ENCODE measurements at places on chromosomes 6 and 20. TPM values are rescaled to one million over a fixed set of nuclear protein-coding genes. Genes with fewer than 3 reads are reported as not detected.
A peak's percentile ranks its signal among the peaks of the same experiment; 100 is the strongest.

SERPINB1 gene
- polyA plus RNA-seq = 14.4 TPM

VWA7 gene
- 2.5 TPM for polyA plus RNA-seq

GRCh38 chr6:76683985-76684384 is 611.5 kb upstream of the IMPG1 start:
- no peak for DNase-seq

DNA sequence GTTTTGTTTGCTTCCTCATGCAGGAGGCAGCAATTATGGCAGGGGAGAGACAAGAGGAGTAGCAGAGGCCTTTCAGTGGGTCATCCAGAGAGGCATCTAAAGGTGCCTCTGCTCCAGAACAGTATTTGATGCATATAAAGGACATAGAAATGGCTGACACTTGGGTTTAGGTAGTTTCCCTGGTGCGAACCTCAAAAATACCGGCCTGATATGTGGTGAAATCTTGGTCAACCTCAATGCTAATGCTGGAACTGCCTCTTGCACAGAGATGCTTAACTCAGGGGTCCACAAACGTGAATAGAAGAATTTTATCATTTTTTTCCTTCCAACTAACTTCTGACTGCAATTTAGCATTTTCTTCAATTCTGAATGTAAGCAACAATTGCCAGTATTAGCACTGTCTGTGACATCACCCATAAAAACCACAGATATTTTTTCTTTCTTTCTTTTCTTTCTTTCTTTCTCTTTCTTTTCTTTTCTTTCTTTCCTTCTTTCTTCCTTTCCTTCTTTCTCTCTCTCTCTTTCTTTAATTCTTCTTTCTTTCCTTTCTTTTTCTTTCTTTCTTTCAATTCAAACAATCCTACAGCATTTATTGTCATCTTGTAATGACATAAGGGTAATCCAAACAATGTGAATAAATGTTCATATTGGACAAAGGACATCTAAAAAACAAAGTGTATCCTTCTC is 180.0 kb upstream of the UST start:
- no peak for DNase-seq

SLC35F1 gene
- 1.3 TPM for polyA plus RNA-seq

DNA sequence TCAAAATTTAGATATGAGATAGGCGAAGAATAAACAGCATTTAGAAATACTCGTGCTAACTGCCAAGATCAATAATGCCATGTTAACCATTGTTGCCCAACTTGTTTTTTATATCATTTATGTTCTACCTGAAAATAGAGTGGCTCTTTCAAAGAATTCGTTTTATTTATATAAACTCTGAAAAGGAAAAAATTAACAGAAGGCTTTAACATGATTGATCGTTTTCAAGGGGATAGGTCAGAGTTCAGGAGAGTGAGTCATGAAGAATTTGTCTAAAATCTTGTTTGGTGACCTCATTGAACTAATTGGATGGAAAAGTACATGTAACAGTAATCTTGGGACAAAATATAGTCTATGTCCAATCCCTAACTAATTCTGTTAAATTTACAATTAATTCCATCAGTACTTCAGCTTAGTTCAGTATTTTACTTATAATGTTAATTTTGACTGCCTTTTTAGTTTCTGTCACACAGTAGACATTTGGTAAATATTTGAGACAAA is 11.1 kb upstream of the ELOVL2 start:
- DNase-seq = no peak

CLDN20 gene
- 0.54 TPM for polyA plus RNA-seq

DNA sequence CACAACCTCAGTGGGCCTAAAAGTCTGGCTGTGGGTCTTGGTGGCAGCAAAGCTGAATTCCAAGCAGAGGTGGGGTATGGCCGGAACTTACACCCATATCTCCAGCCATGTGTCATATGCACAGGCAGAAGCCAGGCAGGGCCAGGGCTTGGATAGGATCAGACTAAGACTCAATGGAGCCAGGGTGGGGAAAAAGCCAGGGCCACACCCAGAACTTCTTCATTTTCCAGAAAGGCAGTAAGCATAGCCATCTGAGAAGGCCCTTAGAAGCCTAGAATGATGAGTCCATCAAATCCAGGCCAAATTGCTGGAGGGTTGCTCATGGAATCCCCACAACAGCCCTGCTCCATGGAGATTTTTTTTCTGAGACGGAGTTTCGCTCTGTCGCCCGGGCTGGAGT is 116.2 kb upstream of the SRSF6 start:
- no peak for DNase-seq

NDRG3 gene
- 15.8 TPM for polyA plus RNA-seq

SLA2 gene
- 0.13 TPM for polyA plus RNA-seq

DNA sequence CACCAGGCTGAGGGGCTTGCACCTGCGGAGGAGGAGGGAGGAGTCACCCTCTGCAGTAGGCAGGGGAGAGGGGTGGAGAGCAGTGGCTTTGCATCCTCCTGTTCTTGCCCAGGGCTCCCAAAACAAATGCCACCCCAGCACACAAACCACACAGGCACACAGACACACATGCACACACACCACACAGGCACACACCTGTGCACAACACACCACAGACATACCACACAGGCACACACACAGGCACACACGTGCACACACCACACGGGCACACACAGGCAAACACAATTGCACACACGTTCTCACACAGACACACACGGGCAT is 26.6 kb downstream of the YTHDF1 start:
- no peak for DNase-seq

GRCh38 chr6:32941214-32941768 is 463 bp upstream of the HLA-DMB start:
- no peak for DNase-seq

HCK gene
- 5.0 TPM for polyA plus RNA-seq

BPIFB2 gene
- not detected for polyA plus RNA-seq

DNA sequence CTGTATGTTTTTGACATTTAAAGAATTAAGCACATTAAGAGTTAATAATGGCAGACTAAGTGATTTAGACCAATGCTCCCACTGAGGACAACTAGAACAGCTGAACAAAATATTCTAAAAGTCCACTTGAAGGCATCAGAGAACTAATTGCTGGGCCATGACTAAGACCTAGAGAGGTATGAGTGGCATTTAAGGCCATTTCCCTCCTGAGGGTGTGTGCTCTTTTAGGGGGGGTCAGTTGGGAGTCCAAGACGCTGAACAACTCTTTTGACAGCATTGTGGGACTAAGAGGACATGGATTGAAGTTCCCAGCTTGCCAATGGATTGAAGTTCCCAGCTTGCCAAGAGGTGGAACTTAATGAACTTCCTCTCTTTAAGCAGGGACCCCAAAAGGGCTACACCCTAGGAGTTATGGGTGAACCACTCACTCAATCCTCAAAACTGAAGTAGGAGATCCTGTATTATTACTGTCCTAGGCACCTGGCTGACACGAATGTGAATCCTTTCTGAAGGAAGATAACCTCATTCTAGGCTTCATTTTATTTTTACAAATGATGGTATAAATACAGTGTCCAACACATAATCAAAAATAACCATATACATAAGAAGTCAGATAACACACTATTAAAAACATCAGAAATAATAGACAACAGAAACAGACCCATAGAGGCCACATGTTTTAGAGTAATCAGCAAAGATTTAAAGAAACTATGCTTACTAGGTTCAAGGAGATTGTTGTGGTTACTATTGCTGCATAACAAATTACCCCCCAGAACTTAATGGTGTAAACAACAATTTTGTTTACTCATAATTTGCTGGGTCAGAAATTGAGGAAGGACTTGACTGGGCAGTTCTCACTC is 175.1 kb downstream of the VEGFA start:
- no peak for DNase-seq

DNA sequence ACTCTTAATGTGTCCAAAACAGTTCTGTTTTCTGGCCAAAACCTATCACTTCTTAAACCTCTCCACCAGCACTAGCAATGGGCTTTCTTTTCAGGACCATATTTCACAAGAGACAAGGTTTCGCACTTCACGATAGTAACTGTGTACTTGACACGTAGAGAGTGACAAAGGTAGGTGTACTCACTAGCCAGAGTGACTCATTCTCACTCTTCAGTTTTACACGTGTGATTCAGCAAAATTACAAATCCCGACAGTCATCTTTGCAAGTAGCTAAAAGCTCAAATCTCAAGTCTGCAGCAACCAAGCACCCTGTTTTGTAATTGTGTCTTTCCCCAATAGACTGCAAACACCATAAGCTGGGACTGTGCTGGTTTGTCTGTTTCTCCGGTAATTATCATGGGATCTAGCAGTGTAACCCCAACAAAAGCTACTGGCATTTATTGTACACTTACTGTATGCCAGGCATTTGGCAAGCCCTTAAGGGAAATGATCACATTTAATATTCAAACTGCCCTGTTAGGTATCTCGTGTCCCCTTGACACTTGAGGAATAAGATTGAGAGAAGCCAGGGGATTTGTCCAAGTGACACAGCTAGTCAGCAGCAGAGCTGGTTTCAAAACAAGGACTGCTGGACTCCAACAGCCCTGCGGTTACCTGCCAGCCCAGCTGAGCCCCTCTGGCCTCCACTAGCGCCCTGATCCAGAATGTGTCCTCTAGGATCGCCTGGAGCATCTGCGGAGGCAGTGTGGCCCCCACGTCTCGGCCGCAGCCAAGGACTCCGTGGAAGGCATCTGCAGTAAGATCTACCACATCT is 9.9 kb downstream of the PCIF1 start:
- no peak for DNase-seq

PRSS35 gene
- 9.0 TPM for polyA plus RNA-seq

GRCh38 chr6:92297101-92297500 is 1122.3 kb downstream of the EPHA7 start:
- no peak for DNase-seq

NAA20 gene
- 59.3 TPM for polyA plus RNA-seq

CD93 gene
- 66.7 TPM for polyA plus RNA-seq

DNA sequence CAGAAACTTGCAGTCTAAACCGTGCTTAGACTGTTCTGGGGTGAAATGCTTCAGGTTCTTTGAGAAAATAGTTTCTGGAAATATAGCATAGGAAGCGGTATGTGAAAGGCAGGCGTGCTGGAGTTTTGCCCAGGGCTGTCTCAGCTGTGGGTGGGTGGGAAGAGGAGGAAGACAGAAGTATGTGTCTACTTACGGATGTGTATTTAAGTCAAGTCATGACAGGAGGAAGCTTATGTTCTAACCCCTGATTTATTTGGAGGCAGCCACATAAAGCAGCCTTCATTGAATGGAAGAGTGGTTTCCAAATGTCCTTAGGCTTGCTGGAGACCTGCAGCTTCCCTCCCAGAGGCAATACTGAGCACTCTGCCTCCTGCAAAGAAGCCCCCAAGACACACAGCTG is 345.8 kb upstream of the PRND start:
- DNase-seq = peak; percentile 34

SLC26A8 gene
- 0.17 TPM for polyA plus RNA-seq

DNA sequence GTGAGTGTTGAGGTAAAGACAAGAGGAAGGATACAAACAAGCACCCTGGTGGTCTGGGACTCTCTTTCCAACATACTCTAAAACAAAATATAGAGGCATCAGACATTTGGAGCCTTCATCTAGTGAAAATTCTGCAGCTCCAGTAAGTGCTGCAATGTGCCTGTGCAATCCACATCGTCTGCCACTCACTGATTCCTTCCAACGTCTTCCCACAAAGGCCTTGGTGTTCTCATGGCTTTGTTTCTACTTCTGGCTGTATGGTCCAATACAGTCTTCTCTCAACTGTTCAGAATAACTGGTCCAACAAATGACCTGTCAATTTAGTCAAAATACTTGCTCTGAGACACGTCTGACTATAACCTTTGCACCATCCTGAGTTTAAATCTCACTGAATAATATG is 125.8 kb downstream of the MAP7 start:
- DNase-seq = no peak

DNA sequence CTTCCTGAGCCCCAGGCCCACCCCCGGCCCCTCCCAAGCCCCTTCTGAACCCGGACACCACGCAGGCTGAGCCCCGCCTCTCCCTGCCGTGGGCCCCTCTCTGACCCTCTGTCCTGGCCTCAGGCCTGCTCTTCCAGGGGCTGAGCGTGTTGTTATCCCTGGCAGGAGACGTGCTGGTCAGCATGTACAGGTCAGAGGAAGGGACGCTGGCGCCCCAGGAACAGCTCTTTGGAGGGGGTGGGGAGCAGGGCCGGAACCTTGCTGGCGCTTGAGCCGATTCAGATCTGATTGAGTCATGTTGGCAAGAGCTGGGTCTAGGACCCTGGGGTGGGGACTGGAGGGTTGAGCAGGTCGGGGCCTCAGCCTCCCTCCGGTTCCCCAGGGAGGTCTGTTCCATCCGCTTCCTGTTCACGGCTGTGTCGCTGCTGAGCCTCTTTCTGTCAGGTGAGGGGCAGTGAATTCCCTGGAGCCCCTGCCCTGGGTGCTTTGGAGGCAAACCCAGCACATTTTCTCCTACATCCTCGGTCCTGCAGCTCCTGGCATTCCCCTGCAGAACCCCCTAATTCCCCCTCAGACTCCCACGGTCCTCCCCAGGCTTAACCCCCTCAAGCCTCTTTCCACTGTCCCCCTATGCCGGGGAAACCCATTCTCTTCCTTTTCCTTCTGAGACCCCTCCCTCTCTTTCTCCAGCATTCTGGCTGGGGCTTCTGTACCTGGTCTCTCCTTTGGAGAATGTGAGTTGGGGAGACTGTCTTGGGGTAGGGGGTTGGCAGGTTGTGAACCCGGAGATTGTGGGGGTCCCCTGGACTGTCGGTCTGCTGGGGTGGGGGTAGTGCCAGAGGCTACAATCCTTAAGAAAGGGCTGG is 2.0 kb downstream of the SPAG4 start:
- DNase-seq = peak; percentile 74

GRCh38 chr20:2421247-2421646 is 40.5 kb downstream of the TGM6 start:
- DNase-seq = no peak

DNA sequence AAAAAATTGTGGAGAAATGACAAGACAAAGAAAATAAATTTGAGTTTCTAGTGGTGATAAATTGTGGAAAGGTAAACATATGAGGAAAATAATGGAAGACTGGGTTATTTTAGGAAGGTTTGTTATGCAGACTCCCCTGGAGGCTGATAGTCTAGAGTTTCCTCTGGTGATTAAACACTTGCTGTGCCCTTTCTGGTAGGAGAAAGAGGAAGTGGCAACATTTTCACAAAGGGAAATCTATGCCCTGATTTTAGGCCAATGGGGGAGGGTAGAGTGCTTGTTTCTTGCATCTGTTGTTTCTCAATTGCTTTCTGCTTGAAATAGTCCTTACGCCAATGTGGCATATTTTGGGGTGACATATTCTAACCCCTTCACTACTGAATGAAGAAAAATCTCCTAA is 129.1 kb upstream of the DOK5 start:
- no peak for DNase-seq
